ENCODE measurements at places on chromosomes 5 and 9.

GRCh38 chr9:109811876-109812275 lies 31.9 kb downstream of the PALM2AKAP2 start:
- DNase-seq = no peak

GRCh38 chr9:118529210-118529609 lies 825.0 kb downstream of the TLR4 start:
- peak; percentile 60 for DNase-seq

DNA sequence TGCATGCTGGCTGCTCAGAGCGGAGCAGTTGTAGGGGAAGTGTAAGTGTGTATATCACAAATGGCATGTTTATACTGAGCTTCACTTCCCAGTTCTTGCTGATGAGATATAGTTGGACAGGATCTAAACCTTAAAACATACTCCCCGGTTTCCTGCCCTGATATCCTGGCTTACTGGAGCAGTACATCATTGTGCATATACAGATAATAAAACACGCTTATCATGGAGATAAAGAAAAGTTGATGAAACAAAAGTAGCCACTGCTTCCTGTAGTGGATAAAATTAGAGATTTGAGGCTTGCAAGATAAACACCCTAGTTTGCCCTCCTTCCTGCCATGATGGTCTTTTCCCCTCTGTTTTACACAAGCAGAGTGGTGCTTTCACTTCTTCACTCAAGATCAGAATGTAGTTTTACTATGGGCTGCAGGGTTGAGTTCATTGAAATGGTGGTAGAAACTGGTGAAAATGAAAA lies 15.0 kb downstream of the NPR3 start:
- no peak for DNase-seq

DNA sequence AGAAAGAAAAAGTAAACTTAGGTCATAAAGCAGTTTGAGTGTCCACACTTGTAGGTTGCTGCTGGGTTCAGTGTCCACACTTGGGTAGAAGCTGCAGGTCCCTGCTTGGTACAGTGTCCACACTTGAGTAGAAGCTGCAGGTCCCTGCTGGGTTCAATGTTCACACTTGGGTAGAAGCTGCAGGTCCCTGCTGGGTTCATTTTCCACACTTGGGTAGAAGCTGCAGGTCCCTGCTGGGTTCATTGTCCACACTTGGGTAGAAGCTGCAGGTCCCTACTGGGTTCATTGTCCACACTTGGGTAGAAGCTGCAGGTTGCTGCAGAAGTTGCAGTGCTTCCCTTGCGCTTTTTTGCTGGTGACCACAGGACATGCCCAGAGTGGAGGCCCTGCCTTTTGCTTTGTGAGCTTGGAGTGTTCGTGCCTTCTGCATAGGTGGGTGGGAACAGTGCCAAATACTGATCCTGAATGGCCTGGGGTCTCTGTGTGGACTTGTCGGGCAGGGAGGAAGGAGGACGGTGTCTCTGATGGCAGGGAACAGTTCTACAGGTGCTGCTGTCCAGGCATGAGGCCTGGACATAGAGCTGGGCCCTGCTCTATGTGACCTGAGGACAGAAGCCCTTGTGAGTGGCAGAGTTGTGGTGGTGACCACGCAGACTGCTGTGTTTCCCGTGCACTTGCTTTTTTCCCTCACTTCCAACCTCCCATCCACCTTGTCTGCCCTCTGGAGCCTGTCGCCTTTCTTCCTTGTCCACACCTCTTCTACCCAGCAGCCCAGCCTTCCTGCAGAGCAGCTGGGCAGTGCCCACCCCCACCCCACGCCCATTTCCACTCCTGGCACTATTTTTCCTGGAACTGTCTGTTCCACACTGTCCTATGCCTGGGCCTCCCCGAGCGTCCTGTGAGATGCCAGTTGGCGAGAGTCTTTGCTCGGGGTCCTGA lies 120.8 kb downstream of the EHMT1 start:
- DNase-seq = no peak

GRCh38 chr5:36552651-36553393 lies 53.6 kb upstream of the SLC1A3 start:
- DNase-seq = no peak

DNA sequence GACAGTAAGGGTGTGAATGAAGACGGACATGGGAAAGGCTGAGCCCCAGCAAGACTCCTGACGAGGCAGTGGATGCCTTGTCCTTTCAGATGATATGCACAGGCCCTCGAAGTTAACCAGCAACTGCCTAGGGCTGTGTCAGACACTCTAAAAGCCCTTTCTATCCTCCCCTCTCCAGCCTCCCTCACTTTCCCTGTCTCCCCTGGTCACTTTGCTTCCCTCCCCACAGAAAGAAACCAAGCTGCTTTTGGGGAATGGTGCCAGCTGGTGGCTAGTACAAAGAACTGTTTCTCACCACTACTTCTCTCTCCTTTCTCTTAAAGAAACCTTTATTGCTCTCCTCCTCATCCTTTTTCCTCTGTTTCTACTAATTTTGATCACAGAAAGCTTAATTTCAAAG lies 21.4 kb downstream of the LHFPL2 start:
- peak; percentile 48 for DNase-seq

DNA sequence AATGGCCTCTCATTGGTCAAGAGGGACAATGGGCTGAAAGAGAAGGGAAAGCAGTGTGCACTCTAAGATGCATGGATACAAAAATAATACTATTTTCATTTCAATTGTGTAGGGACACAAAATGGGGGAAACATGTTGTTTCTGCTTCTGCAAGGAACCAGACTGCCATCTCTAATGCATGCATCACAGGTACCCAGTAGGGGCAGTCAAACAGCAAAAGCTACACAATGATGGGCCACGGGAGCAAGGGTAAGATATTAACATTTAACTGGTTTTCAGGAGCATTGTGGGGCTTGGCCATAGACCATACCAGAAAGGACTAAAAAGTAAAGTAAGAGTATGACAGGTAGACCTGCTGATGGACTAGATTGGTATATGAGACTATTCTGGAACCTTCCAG lies 535.8 kb downstream of the SPATA31D1 start:
- DNase-seq = no peak

GRCh38 chr5:83035373-83036100 lies 41.7 kb downstream of the TMEM167A start:
- DNase-seq = peak; percentile 10

DNA sequence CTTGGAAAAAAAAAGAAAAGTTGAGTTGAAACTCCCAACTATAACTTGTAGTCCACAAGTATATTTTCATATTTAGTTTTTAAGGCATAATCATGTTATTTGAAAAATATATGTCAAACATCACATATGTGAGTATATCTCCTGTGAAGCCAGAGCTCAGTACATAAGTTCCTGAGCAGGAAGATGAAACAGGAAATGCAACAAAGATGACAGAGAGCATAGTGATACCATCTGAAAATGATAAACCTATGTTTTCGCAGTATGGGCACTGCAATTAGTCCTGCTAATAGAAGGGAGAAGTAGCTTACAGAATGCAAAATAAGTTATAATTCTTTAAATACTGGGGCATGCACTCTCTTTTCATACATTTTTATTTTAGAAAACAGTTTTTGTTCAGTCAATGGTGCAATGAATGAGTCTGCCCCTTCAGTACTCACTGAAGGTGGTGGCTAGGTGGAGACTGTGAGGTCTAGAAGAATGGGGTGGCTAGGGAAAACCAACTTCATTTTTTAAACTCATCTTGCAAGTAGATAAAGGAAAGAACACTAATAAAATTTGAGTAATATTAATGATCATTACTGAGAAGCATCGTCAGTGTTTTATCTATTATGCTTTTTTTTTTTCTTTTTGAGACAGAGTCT lies 54.1 kb upstream of the FYB1 start:
- DNase-seq = no peak

DNA sequence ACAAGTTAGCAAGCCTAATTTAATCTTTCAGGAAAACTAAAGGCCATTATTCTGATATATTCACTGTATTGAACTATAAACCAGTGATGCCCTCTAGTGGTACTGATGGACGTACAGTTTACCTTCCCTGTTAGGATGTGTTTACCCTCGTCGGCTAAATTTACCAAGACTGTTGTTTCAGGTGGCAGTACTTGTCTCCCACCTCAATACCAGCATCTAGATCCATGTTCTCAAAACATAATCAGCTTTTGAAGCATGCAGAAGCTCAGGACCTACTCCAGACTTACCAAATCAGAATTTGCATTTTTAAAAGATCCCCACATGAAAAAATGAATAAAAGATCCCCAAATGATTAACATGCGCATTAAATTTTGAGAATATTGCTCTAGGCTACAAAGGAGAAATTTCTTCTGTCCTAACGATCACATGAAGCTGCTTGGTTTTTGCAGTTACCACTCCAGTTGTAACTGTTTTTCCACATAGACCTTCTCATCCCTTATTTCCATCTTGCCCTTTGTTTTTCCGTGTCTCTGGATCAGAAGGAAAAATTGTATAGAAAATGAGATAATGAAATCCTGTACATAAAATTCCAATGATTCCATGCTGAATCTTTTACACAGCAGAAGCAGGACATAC lies 3.2 kb upstream of the BAAT start:
- peak; percentile 51 for DNase-seq

DNA sequence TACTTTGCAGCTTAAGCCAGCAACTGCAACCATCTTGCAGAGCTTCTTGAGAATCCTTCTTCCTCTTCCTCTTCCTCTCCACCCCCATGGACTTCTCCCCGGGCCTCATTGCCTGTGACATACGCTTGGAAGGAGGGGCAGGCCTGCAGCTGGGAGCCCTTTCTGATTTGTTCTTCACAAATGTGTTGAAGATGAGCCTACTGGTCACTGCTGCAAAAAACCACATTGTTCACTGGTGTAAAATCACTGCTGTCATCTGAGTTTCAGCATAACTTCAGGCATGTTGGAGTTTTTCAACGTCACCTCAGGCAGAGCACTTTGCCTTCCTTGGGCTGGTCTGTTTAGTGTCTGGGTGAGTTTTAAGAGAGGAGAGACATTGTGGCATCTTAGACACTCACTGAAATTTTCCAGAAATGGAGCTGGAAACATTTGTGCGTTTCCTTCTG lies 7.9 kb downstream of the TJP2 start:
- peak; percentile 16 for DNase-seq

DNA sequence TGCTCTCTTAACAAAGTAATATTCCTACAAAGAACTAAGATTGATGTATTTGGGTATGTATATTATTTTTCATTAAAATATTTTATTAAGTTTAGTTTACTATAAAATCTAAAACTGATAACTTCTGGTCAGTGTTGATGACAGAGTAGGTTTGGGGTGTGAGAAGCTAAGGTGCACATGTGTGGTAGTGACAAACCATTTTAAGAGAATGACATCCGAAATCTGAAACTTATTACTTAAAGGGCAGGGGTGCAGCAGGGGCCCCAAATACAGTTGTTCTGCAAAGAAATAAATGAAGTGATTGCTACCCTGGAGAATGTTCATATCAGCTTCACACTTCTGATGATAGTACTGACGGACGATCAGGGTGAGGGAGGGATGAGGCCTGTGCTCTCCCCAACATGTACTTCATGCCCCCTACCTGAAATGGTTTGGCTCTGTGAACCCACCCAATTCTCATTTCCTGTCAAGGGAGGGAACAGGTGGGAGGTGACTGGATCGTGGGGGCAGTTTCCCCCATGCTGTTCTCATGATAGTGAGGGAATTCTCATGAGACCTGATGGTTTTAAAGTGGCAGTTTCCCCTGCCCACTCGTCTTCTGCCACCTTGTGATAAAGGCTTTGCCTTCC lies 125.3 kb upstream of the RFX3 start:
- DNase-seq = no peak

- DNase-seq = no peak
These were observed 79.8 kb downstream of the TNC start for GRCh38 chr9:115038178-115038577.

GRCh38 chr9:77488439-77489126 lies 159.5 kb downstream of the GNA14 start:
- DNase-seq = peak; percentile 49

DNA sequence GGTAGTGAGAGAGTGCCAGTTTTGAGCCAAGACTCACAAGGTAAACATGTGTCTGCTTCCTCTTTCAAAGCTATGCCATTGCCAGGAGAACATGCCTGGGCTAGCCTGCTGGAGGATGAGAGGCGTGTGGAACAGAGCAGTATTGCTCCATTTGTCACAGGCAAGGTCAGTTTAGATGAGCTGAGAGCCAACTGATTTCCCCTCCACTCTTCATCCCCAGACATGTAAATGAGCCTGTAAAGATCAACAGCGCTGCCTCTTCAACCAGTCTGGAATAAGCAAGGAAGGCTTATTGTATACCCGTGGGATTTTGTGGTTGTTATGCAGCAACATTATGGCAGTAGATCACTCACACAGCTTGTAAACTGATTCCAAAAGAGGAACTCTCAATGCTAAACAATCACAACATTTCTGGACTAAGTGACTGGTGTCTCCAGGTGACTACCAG lies 8.2 kb upstream of the GDNF start:
- DNase-seq = peak; percentile 68

- no peak for DNase-seq
These were observed 28.0 kb upstream of the POMT1 start for GRCh38 chr9:131474711-131475110.

- no peak for DNase-seq
These were observed 17.9 kb downstream of the PRLR start for GRCh38 chr5:35212122-35212982.

DNA sequence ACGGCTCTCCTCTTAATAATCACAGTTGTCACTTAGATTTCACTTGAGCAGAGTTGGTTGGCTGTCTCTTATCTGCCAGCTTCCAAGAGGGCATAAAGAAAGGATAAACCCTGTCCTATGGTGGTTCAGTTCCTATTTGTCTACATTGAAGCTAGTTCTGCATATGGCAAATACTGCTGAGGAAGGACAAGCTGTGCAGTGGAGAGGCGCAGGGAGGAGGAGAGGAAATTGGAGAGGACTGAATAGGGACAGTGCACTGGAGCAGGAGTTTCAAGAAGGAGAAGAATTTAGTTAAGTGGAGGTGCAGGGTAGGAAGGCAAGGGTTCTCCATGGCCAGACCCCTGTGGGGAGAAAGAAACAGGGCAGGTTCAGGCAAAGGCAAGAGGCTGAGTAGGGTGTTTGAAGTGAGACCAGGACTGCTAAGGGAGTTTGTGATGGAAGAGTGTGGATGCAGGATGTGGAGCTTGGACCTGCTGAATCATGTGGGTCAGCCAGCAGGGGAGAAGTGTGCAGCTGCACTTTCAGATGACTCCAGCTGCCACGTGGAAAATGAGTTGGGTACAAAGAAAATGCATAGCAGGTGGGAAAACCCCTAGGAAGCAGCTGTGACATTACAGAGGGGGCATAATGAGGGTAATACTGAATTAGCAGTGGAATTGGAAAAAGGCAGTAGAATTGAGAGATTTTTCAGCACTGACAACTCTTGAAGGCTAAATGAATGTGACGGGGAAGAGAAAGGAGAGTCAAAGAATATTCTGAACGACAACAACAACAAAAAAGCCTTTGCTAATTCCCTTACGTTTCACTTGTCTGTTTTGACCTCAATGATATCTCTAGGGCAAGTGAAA lies 66.8 kb downstream of the MAMDC2 start:
- DNase-seq = peak; percentile 46

Data from EH (cell line).